ENCODE measurements at places on chromosomes 5 and 9.

DNA sequence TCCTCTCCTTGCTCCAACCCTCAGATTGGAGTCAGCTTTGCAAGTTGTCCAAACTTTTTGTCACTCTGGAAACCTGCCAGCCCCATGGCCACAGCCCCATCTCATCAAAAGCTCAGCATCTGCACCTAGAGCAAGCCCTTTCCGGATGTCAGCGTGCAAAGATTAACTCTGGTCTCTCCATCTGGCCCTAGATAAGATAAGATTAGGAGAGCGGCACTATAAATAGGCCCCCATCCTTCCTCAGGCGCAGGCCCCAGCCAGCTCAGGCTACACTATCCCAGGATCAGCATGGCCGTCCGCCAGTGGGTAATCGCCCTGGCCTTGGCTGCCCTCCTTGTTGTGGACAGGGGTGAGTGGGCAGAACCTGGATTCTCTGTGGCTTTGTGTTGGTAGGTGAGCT, at the start of gene SPINK4:
SPINK4 (plus strand) TSS at position 247 of the 400 bp plus-strand sequence; CDS start at position 289, 42 bp downstream.
- no peak for DNase-seq

DNA sequence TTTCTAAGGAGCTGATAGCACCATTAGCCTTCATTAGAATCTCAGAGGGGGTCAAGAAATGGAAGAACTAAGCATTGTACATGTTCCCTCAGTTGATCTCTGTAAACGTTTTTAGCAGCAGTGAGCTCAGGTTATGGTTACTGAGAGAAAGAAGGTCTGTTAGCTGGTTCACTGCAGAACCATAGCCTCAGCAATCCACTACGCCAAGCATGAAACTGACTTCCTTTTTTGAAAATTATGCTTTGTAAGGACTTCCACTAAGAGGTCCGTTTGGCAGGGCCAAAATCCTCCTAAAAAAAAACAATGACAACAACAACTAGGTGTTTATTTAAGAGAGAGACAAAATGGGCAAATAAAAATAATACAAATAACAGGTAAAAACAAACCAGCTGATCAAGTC, 273.3 kb downstream of the AOPEP start:
- no peak for DNase-seq

DNA sequence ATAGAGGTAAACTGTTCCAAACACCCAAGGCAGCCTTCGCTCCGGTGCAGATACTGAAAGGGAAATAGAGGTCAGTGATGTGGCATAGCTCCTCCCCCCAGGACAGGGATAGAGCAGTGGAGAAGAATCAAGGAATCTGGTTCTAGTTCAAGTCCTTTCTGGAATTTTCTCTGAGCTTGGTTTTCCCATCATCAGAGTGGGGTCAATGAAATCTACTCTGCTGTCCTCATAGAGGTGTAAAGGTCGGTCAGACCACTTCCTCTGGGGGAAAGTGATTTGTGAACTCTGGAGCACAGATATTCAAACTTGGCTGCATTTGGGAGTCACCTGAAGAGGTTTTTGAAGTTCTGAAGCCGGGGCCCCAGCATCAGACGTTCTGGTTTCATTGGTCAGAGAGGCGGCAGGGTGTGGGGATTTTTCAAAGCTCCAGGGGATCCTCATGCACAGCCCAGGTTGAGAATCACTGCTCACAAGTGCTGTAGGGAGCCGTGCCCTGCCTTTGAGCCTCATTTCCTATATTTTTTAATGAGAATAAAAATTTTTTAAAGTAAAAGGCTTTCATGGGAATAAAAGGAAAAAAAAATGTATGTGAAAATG, 105.7 kb upstream of the RAD23B start:
- no peak for DNase-seq

GRCh38 chr9:123401879-123402513, 46.0 kb downstream of the CRB2 start:
- peak; percentile 68 for DNase-seq

- DNase-seq = no peak
Observed at GRCh38 chr5:132491368-132492364, 1.1 kb upstream of the IRF1 start.

- no peak for DNase-seq
Observed at GRCh38 chr9:99360026-99360425, 137.9 kb downstream of the SEC61B start.

DNA sequence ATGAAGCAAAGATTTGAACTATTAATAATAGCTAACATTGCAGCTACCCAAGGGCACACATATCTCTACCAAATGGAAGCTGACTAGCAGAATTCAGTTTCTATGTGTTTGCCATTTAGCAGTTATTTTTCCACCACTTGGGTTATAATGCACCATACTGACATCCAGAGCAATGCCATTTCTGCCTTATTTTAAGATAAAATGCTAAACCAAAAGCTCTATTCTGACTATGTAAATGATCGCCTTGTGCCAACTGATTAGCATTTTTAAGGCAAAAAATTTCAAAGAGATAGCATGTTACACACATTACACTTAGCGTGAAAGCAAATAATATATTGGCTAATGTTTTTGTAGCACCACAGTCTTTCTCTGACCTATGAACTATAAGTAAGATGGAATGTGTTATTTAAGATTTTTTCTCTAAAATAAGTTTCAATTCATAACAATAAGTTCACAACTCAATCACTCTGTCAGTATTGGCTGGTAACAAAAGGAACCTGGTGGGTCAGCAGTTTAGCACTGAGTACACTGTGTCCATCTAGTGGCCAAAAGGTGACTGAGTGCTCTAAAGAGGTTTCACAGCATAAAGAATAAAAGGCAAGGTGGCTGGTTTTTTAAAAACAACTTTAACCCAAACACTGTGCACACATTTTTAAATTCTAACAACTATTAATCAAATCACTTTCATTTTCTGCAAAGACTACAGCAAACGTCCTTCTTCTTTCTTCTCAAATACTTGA, 443.5 kb downstream of the PDE4D start:
- DNase-seq = no peak

- DNase-seq = no peak
Observed at GRCh38 chr9:5670079-5670478, 41.2 kb downstream of the RIC1 start.

DNA sequence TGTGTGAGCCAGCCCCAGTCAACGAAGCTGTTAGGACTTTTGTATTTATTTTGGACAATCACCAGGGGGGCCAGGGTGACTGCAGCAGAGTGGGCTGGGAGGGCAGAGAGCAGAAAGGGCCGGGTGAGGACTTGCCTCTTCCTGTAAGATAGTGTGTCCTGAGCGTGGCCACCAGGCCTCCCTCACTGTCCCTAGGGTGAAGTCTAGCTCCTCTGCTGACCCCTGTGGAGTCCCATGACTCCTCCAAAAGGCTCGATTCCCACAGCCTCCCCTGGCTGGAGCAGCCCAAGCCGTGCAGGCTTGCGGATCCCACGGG, 147.8 kb downstream of the RXRA start:
- DNase-seq = peak; percentile 52

- no peak for DNase-seq
Observed at GRCh38 chr5:113190347-113190746, 213.7 kb downstream of the DCP2 start.

GRCh38 chr5:175463641-175464040, 14.7 kb upstream of the SFXN1 start:
- DNase-seq = no peak

GRCh38 chr9:117088140-117088539, 326.7 kb downstream of the ASTN2 start:
- DNase-seq = no peak

DNA sequence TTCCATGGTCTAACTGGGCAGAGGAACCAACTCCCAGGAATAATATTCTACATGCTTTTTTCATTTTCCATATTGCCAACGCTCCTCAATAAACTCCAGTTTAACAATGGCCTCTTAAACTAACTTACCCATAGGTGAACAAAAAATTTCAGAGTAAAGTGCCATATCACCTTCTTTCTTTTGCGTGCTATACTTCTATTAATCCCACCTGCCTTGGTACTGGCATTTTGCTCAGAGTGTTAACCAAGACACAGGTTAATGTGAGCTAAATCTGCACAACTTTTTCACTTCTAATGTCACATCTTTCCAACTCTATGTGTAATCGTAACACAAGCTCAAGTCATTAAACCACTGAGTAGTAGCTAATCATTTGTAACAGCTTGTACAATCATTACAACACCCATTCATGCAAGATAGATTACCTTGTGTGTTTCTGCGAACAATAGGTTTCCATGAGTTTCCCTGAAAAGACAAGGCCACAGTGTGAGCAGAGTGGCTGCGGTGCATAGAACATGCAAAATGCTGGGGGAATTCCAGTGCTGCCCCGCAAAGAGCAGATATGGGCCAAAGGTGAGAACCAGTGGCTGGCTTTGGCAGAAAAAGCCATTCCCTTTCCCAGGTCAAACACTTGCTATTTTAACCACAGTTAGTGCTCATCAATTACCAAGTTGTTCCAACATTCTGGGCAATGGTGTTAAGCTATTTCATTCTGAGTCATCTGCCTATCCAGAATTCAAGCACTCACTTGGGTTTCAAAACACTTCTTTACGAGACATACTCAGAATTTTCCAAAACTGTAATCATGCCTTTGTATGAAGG, 42.8 kb downstream of the TIMD4 start:
- DNase-seq = no peak

DNA sequence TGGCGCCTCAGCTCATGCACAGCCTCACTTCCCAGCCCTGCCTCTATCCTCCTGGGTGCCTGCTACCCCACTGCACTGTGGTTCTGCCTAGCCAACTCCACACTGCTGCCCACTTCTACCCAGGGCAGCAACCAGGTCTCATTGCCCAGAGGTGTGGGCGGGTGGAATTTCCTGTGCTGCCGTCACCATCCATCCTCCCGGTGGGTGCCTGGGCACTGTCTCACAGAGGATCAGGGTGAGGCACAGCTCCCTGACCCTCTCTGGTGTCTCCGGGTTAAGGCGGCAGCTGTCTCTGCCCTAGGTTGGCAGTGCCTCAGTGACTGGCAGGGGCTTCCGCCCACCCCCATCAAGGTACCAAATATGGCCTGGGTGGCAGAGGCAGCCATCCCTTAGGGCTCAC, 4.3 kb upstream of the MTMR12 start:
- DNase-seq = no peak

DNA sequence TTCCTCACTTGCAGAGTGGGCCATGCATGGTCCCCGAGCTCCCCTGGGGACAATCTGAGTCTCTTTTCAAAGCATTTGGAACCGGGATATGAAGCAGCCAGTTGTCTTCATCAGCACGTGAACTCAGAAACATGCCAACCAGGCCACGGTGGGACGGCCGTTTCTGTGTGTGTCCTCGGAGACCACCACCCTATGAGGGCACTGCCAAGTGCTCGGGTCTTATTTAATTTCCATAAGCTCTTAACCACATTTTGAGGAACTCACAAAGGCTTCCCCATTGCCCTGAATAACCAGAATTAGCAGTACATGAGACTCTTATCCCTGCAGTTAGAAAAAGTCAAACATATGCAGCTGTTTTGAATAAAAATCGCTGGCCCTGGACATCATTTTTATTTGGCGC, 60.1 kb downstream of the OTULIN start:
- no peak for DNase-seq

- peak; percentile 63 for DNase-seq
Observed at GRCh38 chr5:8843771-8844170, 702.1 kb downstream of the SEMA5A start.

DNA sequence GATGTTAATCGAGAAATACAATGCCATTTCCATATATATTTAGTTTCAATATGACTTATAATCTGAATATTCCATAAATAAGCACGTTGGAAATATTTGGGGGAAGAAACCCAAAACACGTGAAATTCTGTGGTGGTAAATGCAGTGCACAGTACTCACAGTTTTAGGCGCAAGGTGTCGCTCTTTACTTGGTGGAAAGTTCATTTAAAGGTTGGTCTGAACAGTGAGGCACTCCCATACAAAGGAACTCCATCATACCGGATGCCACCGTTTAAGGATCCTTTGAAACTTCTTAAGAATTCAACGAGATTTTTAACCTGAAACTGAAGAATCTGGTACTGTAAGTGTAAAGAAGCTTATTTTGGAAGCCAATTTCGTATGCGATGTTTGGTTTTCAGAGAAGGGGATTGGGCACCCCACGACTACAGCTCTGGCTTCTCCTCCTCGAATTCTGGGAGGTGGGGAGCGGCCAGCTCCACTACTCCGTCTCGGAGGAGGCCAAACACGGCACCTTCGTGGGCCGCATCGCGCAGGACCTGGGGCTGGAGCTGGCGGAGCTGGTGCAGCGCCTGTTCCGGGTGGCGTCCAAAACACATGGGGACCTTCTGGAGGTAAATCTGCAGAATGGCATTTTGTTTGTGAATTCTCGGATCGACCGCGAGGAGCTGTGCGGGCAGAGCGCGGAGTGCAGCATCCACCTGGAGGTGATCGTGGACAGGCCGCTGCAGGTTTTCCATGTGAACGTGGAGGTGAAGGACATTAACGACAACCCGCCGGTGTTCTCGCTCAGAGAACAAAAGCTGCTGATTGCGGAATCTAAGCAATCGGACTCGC, at the start of gene PCDHA11:
PCDHA11 (plus strand) TSS at position 237 of the 834 bp plus-strand sequence; CDS start at position 384, 147 bp downstream.
- peak; percentile 8 for DNase-seq

GRCh38 chr9:92328225-92328624, 2.5 kb downstream of the CENPP start:
- peak; percentile 74 for DNase-seq

DNA sequence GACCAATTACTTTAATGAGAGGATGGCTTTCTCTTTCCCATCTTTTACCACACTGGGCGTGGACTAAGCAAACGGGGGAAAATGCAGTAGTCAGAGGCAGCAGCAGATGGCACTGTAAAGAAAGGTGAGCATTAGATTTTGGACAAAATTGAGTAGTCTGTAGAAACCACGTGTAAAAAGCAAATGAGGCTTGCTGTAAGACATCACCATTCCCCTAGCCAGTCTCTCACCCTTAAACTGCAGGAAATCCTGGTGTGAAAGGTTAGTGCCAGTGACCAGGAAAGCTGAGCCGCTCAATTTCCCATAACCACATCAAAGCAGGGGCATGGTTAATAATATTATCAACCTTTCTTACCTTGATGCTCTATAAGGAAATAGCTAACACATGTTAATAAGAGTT, 31.8 kb downstream of the SPATA31C2 start:
- DNase-seq = peak; percentile 78

- DNase-seq = no peak
Observed at GRCh38 chr5:83162601-83163000, 85.3 kb downstream of the XRCC4 start.

DNA sequence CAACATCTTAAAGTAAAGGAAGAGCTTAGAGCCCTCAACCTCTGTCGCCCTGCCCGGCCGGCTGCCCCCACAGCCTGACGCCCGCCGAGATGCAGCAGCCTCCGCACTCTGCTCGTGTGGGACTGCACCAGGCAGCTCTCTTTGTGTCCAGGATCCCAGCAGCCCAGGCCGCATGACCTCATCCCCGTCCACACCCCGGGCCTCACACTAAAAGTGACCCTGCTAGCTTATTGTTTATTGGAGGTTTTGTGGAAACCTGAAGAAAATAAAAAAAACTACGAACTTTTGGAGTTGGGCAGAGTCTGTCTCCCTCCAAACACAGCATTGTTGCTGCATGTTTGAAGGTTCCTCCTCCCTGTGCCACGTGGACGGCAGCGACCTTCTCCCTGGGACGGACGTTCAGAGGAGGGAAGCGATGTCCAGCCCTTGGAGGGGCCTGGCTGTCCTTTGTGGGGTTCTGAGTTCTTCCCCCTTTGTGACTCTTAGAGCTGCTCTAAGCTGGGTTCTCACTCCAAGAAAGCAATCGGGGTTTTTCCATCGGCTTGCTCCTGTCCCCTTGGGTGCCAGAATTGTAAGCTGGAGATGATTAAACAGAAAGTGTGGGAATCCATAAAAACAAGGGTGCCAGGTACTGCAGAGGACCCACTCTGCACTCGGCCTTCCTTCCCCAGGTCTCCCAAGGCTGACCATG, 103.5 kb upstream of the COL5A1 start:
- DNase-seq = no peak

- no peak for DNase-seq
Observed at GRCh38 chr5:15376088-15376487, 123.9 kb upstream of the FBXL7 start.

Data from adipocyte (in vitro differentiated cells).